T-helper 22 cell (primary cell): ENCODE measurements at places on chromosomes 6 and 20.

DNA sequence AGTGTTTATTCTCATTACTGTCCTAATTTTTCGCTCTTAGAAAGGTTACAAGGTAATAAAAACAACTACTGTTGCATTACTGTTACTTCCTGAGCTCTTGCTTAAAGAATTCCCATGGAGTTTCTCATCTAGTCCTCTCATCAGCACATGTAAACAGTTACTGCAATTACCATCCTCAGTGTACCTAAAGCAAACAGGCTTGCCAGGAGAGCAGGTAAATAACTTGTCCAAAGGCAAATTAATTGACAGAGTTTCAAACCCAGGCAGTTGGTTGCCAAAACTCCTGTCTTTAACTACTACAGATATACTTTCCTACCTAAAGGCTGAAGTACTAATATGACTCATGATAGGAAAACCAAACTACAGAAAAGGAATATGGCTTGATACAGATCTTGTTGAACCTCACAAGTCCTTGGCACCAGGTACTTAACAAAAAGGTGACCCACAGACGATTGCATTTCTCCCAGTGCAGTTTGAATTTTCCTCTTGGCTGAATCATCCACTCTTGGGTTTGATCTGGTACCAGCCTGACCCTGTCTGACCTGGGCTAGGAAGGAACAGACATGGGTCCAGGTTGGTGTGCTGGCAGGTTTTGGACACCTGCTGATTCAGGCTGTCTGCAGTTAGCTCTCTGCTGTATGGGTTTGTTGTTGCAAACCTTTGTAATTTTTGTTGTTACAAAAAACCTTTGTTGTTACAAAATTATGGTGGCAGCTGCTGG, 153.0 kb downstream of the CFAP61 start:
- no peak for DNase-seq

DNA sequence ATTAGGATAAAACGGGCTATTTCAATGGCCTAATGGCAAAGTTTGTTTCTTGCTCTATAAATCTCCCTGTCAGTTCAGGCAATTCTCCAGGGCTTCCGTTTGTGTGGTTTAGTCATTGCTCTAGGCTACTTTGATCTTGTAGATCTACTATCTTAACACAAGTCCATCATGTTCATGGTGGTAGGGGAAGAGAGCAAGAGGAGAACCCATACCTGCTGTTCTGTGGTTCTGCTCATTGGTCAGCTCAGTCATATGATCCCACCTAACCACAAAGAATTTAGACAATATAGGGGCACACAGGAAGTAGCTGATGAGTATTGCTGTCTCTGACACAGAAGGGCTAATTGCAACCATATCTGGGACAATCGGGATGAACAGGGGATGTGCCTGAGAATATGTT, 4.9 kb upstream of the DEK start:
- no peak for DNase-seq

DNA sequence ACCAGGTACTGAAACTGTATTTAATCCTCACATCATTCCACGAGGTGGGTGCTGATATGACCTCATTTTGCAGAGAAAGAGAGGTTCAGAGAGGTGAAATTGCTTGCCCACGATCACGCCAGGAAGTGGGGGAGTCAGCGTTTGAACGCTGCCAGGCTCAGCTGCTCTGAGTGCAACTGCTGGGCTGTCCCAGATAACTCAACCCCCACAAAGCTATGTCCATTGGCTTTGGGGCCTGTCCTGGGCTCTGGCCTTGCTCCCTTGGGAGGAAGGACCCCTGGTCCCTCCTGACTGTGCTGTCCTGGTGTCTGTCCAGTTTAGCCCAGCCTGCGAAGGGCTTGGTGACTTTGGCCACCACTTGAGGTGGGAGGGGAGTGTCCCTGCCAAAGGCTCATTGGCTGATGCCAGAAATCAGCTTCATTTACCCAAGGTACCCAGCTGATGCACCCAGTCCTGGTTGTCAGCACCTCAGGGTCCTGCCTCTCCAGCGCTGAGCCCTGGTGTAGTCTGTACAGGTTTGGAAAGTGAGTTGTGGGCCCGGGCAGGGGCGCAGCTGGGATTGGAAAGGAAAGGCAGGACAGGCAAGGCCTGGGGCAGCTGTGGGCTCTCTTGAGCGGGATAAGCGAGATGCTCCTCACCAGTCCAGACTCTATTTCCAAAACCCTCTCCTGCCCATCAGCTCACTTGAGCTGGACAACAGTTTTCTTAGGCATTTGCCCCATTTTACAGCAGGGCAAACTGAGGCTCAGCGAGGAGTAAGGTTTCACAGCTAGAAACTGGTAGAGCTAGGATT, 38.5 kb downstream of the SUN5 start:
- no peak for DNase-seq

GRCh38 chr20:43294031-43294430, 104.3 kb upstream of the PTPRT start:
- DNase-seq = no peak

GRCh38 chr6:20907486-20908071, 373.3 kb downstream of the CDKAL1 start:
- no peak for DNase-seq
